ENCODE measurements at places on chromosomes 16 and 17.
A peak's percentile ranks its signal among the peaks of the same experiment; 100 is the strongest.

GRCh38 chr16:64089697-64090096 is 1032.2 kb downstream of the CDH11 start:
- DNase-seq, result no peak

GRCh38 chr17:18182110-18182977 is 1.3 kb upstream of the ALKBH5 start:
- DNase-seq, result no peak

DNA sequence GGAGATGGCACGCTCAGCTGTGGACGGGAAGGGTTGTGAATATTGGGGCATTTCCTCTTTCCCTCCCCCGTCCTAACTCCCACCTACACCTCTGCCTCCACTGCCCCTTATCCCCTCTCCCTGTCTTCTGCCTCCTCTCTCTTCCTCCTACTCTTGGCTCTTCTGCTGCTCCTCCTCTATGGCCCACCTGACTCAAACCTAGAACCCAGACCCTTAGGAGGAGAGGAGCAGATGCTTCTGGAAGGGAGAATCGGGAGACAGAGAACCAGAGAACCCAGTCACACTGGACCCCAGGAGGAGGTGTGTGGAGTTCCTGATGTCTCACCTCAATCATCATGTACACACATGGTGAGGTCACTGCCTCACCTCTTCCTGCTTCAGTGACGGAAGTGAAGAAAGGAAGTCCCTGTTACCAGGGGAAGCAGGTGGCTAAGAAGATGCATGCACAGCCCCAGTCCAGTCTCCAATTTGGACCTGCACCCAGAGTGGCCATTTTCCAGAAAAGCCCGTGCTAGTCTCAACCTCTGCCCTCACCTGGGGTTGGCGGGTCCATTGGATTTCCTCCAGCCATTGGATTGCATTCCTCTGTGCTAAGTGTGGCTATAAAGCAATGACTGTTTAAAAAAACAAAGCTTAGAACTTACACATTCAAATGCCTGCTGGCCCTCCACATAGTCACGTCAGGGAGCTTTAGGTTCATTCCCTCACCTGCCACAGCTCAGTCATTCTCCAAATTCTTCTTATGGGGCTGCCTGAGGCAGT is 4.0 kb downstream of the RNF222 start:
- no peak for DNase-seq

- peak; percentile 69 for DNase-seq
These were observed 86.2 kb upstream of the CBX4 start for GRCh38 chr17:79925242-79925957.

- no peak for DNase-seq
These were observed 49.3 kb upstream of the WSB1 start for GRCh38 chr17:27244491-27245223.

DNA sequence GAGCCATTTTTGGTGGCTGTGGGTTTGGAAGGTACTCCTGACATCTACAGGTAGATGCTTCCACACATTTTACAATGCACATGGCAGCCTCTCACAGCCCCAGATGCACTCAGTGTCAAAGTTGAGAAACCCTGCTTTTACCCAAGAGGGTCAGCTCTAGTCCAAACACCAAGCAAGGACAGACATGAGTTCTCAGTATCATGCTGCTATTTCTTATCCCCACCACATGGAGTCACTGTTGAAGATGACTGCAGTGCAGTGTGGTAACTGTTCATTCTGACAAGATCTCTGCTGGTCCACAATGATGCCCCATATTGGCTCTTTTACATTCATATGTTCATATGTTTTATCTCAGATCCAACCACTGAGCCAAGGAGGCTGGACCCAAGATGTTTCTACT is 50.5 kb upstream of the SALL1 start:
- DNase-seq, result no peak

DNA sequence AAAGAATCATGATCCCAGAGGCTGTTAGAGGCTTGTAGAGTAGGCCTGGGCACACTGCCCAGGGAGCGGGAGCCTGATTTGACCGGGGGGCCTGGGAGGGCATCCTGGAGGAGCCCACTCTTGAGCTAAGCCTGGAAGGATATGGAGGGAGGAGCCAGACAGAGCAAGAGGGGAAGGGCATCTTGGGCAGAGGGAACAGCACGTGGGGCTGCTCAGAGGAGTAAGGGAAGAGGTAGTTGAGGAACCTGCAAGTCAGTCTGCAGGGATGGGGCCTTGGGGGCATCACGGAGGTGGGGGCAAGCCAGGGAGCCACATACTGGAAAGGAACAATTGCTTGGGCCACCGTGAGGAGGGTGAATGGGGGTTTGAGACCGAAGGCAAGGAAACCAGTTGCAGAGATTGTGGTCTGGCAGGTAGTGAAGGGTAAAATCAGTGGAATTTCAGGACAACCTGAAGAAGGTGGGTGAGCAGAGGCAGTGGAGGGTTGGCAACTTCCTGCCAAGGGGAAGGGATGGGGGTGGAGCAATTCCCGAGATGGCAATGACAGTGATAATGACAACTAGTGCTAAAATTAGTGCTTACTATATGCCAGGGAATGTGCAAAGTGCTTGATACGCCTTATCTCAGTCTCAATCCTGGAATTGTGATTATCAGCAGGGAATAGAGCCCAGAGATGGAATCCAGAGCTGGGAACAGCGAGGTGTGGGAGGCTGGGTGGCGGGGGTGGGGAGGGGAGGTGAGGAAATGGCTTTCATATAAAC is 9.7 kb upstream of the RAI1 start:
- DNase-seq, result no peak

GRCh38 chr16:86669937-86670749 is 91.8 kb downstream of the FOXL1 start:
- DNase-seq, result no peak

DNA sequence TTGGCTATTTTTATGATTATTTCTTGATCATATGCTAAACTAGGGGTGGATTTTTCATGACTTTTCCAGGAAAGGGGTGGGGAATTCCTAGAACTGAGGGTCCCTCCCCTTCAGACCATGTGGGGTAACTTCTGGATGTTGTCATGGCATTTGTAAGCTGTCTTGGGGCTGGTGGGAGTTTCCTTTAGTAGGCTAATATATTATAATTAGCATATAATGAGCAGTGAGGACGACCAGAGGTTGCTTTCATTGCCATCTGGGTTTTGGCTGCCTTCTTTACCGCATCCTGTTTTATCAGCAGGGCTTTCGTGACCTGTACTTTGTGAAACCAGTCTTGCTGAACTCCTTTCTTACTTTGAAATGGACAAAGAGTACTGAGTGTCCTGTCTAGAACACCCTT is 40.4 kb upstream of the ABCA5 start:
- DNase-seq, result no peak

GRCh38 chr16:88465387-88465983 is 12.4 kb downstream of the ZFPM1 start:
- no peak for DNase-seq

- DNase-seq, result peak; percentile 53
These were observed 38.6 kb downstream of the USP10 start for GRCh38 chr16:84738255-84739038.

- no peak for DNase-seq
These were observed 772 bp downstream of the PRSS53 start for GRCh38 chr16:31087971-31088370.

DNA sequence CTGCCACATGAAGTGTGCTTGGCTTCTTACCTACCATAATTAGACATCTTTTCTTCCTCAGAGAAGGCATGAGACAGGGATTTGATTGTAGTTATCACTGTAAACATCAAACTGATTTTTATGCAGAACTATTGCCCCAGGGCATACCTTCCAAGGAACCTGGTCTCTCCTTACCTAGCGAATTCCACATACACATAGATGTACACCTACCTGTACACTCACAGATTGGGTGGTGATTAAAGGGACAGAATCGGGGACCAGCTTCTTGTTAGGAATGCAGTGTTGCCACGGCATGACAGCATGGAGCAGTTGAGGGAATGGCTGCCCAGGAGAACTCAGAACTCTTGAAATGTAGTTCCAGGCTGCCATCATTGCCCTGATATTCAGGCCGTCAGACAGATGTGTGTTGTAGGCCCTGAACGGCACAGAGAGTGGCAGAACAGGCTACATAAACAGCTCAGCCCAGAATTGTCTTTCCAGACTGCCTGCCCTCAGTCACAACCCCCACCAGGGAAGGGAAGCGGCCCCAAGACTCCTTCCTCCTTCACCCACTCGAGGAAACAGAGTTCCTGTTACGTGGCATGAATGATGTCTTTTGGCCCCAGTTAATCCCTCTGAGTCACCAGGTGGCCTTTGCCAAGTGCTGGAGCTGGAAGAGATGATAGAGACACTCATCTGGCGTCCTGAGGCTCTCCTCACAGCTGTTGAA is 17.8 kb upstream of the NAGLU start:
- no peak for DNase-seq

GRCh38 chr17:43888548-43888947 is 18.8 kb downstream of the MPP2 start:
- no peak for DNase-seq

- DNase-seq, result no peak
These were observed 10.5 kb downstream of the FTO start for GRCh38 chr16:53714205-53715022.

GRCh38 chr17:4501295-4501949 is 2.7 kb downstream of the SPNS2 start:
- DNase-seq, result no peak

GRCh38 chr16:73095885-73096421 is 48.0 kb upstream of the ZFHX3 start:
- DNase-seq, result no peak

- no peak for DNase-seq
These were observed 21.0 kb downstream of the SEC14L5 start for GRCh38 chr16:4979164-4979563.

DNA sequence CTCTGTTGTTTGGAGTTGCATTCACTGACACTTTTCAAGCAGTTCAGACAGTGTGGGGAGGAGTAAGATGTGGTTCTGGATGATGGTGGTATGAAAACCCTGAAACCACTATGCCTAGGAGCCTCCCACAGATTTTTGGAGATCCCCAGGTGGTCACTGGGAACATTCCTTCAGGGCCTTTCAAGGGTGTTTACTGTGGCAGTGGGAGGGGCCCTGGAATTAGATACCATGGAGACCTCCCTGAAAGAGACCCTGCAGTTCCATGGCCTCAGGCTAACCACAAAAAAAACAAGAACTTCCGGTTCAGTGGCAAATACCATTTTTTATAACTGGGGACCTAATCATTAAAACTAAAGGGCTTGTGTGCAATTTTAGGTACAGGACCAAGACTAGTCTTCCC is 79.9 kb downstream of the TMEM100 start:
- DNase-seq, result no peak

DNA sequence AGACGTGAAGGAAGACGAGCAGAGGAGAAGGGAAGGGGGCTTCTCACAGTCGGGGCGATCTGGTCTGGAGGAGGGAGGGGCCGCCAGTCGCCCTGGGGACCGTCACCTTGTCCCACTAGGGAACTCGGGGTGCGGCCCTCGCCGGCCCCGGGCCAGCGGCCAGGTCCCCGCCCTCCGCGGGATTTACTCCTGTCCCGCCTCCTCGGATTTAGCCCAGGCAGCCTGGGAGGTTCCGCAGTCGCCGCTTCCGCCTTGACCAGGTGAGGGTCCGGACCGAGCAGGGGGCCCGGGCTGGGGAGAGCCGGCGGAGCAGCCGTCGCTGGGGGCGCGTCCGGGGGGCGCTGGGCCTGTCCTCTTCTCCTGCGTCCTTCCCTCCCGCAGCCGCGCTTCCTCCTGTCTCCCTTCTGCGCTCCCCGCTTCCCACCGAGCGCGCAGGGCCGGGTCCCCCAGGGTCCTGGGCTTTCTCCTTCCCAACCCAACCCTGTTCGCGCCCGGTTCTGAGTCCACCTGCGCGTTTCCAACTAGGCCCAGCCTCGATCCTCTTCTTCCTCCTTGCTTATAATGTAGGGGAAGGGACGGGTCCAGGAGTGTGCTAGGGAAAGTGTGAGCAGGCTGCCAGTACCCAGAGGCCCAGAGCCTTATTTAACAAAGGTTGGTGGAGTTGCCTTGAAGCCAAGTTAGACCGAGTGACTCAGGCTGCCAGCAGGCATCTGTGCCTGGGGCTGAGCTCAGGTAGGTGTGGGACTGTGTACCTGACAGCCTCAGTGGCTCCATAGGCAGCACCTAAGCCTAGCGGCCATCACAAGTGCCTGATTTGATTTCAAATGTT is at the start of gene TNK1:
TNK1 (plus strand) TSS at position 235 of the 829 bp plus-strand sequence. CDS start 1,838 bp downstream, outside the sequence.
- no peak for DNase-seq

DNA sequence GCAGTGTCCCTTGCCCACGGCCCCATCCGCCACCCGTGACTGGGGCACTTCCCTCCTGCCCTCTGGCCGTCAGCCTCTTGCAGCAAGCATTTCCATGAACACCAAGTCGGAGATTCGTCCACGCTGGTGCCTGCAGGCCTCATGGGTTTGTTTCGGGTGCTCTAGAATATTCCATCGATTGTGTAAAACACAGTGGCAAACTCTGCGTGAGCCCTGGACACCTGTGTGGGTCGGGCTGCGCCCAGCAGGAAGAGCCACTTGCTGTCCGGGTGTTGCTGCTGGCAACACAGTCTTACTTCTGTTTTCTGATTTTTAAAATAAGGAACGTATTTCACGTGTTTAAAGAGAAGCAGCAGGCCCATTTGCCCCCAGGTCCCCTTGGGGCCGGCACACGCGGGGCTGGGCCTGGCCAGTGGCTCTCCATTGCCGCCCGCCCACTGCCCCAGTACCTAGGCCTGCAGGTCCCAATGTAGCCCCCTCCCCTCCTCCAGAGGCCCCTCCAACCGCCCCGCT is 10.0 kb downstream of the CYBC1 start:
- no peak for DNase-seq

DNA sequence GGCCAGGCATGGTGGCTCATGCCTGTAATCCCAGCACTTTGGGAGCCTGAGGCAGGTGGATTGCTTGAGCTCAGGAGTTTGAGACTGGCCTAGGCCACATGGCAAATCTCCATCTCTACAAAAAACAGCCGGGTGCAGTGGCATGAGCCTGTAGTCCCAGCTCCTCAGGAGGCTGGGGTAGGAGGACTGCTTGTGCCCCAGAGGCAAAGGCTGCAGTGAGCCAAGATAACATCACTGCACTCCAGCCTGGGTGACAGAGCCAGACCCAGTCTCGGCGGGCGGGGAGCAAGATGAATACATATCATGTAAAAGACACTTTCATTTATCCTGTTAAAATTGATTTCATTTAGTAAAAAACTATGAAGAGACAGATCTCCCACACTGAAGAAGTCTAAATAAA is 54.6 kb downstream of the CREBBP start:
- DNase-seq, result no peak

GRCh38 chr16:49014277-49015224 is 267.1 kb downstream of the CBLN1 start:
- DNase-seq, result no peak

DNA sequence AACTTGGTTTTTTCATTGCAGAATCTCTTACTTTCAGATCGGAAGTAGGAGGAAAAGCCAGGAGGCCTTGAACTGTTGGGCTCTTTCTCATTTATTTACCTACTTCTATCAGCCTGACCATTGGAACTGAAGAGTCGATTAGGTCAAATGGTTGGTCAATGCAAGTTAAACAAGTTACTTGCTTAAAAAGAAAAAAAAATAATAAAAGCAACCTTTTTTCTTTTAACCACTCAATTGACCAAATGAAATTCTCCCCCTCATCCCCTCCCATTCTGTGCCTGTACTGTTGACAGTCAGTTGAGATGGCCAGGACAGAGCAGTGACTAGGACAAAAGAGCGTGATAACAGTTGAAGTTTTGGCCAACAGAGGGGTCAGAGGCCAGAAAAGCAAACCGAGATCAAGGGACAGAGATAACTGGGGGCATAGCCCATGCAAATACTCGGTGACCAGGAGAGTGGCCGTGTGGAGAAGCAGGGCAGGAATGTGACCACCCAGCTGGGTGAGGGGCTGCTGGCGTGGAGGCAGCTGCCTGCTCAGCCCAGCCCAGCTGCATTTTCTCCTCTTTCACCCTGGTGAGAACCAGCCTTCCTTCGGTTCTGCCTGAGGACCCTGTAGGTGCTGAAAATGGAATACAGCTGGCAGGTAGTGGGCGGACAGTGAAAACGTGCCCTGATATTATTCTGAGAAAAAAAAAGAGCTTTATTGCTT is 72.2 kb downstream of the HS3ST3B1 start:
- no peak for DNase-seq

All from frontal cortex (tissue), 4 donors.